ENCODE measurements at places on chromosomes 7 and 10. TPM values are rescaled to one million over a fixed set of nuclear protein-coding genes. Genes with fewer than 3 reads are reported as not detected.

DNA sequence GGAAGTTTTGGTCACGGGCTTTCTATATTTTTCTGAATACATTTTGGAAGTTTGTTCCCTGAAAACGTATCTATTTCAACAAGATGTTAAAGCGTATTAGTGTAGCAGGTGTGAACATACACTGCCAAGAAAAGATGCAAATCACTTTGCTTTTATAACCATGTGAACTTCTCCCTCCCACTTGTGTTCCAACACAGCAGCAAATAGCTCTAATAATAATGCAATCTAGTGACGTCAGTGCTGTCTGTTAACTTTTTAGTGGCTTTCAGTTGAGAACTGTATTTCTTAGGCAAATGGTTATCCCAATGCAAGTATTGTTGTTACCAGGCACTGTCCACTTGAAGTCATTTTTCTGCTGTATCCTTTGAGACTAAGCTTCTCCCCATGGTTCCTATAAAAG is 188.4 kb upstream of the IGFBP3 start:
- DNase-seq = no peak
- no peaks in the 10 kb centered on the region for H3K4me1 ChIP-seq
- H3K27ac ChIP-seq = no peak overlapping the region
- H3K27me3 ChIP-seq = no peaks in the 10 kb centered on the region

- peaks cover 8% of the 10 kb centered on the region for H3K4me1 ChIP-seq
- DNase-seq = no peak
- peaks cover 3% of the 10 kb centered on the region for H3K36me3 ChIP-seq
Measured at GRCh38 chr7:41830271-41830670, 127.4 kb upstream of the INHBA start.

GRCh38 chr10:683448-684071 is 5.9 kb downstream of the DIP2C start:
- H3K36me3 ChIP-seq = peaks cover 6% of the 10 kb centered on the region
- peaks cover 4% of the 10 kb centered on the region for H3K27me3 ChIP-seq
- H3K27ac ChIP-seq = no peak overlapping the region
- H3K4me3 ChIP-seq = no peak overlapping the region
- H3K4me1 ChIP-seq = peaks cover 6% of the 10 kb centered on the region

ELFN1 gene
- total RNA-seq = 10.6 TPM

- H3K4me1 ChIP-seq = no peaks in the 10 kb centered on the region
- H3K36me3 ChIP-seq = no peaks in the 10 kb centered on the region
- no peak overlapping the region for H3K27ac ChIP-seq
- DNase-seq = no peak
- H3K27me3 ChIP-seq = no peaks in the 10 kb centered on the region
Measured at GRCh38 chr10:11074536-11075267, 57.0 kb downstream of the CELF2 start.

Measured in endothelial cell (in vitro differentiated cells).